Activated naive CD4-positive, alpha-beta T cell (primary cell): ENCODE measurements at places on chromosomes 1 and 21.

- DNase-seq, result no peak
Measured at GRCh38 chr21:44765231-44766013, 36.2 kb downstream of the UBE2G2 start.

- DNase-seq, result no peak
Measured at GRCh38 chr1:186289943-186290545, 85.0 kb downstream of the TPR start.

DNA sequence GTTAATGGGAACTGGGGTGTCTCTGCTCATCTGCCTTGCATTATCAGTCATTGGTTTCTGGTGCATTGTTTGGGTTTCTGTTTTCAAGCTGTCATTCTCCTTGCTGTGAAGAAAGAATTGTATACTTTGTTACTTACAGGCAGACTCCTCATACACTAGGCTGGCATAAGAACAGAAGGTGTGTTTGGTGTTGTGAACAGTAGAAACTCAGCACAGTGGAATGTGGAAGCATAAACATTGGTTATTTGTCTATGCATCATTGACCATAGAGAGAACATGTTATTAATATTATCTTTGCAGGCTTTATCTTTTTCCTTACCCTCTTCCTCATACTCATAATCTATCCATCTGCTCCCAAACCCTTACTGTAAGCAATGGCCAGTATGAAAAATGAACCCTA is 18.2 kb downstream of the C1orf87 start:
- no peak for DNase-seq

DNA sequence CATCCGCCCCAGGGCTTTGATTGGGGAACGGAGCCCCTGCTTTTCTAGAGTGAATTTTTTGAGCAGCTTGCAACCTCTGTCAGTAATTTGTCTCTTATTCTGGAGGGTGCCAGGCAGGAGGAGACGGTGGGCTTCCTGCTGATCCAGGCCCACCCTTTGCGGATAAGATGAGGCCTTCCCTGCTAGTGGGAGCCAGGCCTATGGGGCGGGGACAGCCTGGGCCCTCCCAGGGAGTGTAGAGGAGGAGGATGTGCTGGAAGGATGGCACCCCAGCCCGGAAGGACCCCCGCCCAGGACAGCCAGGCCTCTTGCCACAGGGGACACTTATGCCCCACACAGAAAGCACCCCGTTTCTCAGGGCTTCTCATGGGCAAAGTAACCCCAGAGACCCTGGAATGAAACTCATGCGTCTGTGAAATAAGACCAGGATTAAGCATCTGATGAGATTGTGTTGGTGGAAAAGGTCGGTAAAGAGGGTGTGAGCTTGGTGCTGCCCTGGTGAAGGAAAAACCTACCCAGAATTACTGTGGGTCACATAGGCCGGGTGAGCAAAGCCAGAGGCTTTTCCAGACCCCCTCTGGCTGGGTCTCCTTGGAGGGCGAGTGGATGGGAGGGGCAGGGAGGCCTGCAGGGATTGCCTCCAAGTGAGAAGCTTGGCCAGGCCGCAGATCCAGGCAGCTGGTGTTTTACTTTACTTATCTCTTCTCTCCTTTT is 118.7 kb downstream of the SIK1 start:
- no peak for DNase-seq

DNA sequence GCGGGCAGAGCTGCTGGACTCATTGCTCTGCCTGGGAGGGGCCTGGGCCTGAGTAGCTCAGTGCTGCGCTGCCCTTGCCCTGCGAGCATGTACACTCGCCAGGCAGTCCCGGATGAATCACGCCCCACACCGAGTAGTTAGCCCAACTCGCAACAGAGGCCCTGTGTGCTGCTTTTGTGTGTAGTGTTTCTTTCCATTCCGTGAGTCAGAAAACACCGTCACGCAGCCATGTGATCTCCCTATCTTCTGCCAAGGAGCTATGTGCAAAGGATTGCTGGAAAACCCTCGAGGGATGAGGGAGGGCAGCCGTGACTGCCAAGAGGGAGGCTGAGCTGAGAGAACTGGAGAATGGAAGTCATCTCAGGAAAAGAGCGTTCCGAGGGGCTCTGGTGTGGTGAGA is 37.3 kb downstream of the NENF start:
- no peak for DNase-seq

- no peak for DNase-seq
Measured at GRCh38 chr1:114145504-114146151, 8.0 kb downstream of the SYT6 start.

- no peak for DNase-seq
Measured at GRCh38 chr21:34509151-34509550, 2.9 kb downstream of the KCNE1 start.

- no peak for DNase-seq
Measured at GRCh38 chr1:160081261-160081936, at the start of gene KCNJ9. KCNJ9 (plus strand) TSS chr1:160081538; CDS start chr1:160084031, 2,493 bp downstream.

- no peak for DNase-seq
Measured at GRCh38 chr1:200178340-200178739, 150.8 kb downstream of the NR5A2 start.

GRCh38 chr1:214847071-214847810 is 235.3 kb upstream of the KCNK2 start:
- no peak for DNase-seq

- no peak for DNase-seq
Measured at GRCh38 chr1:205939690-205940330, 3.4 kb downstream of the SLC26A9 start.

DNA sequence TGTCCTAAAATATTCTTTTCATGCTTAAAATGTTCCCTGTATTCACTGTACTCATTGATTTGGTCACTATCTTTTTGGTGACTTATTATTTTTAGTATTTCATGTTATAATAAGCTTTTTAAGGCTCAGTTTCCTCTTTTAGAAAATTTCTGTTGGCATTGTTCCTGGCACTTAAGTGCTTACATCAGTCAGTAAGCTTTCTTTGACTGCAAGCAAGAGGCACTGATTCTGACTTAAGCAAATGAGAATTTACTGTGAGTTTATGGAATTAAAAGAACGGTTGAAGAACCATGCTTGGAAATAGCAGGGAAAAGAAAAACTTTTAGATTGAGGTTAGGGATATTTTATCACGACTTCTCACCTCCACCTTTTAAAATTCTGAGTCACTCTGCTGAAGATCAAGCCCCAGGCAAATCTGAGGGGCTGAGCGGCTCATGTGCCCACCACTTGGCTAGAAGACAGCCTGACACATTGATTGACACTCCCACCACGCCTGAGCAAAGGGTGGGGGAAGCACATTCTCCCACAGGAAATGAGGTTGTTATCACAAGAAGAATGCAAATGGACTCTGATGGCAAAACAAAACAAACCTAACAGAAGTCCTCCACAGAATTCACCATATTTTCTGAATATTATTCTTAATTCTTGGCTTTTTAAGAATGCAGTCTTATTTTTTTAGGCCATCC is 102.8 kb downstream of the KCTD3 start:
- no peak for DNase-seq

DNA sequence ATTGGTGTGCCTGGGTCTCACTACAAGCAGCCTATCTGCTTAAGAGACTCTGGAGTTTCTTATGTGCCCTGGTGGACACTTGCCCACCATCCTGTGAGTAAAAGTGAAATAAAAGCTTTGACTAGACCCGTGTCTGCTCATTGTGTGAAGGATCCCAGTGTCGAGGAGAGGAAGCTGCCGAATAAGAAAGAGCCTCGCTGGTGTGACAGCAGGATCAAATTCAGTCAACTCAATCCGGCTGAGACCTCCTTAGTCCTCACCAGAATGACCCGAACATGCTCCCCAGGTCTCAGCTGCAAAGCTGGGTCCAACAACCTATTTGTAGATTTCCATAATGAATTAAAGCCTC is 14.8 kb downstream of the CD2 start:
- DNase-seq, result no peak

GRCh38 chr1:160707236-160708064 is 4.2 kb downstream of the CD48 start:
- DNase-seq, result no peak

- DNase-seq, result no peak
Measured at GRCh38 chr1:248804771-248805681, 20.7 kb downstream of the SH3BP5L start.

DNA sequence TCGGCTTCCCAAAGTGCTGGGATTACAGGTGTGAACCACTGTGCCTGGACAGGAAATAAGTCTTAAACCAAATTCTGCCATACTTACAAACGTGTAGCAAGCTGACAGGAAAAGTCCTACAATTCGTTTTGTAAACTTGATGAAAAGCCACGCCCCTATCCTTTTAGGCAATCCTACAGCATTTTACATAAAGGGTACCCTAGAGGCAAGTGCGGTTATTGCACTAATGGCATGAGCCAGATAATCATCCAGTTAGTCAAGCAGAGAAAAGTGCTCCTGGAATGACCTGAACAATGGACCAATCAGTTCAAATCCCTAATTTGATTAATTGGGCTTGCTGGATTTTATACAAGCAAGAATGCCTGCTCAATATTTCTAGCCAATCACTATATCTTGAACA is 338.2 kb downstream of the KIF26B start:
- no peak for DNase-seq

DNA sequence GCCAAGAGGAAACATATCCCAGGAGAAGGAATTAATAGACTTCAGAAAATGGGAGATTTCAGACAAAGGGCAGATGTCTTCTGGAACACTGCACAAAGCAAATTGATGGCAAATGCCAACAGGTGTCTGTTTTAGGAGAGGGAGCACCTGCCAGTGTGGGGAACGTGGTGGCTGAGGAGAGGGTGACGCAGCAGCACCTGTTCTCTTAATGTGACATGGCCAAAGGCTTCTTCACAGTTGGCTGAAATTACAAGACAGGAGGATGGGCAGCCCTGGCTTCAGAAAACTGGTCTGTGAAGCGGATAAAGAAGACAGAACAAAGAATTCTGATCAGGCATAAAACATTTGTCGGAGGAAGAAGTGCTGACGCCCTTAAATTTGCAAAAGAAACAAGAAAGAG is 178.7 kb upstream of the RUNX1 start:
- no peak for DNase-seq

GRCh38 chr1:42282867-42283583 is 52.0 kb downstream of the FOXJ3 start:
- DNase-seq, result no peak

DNA sequence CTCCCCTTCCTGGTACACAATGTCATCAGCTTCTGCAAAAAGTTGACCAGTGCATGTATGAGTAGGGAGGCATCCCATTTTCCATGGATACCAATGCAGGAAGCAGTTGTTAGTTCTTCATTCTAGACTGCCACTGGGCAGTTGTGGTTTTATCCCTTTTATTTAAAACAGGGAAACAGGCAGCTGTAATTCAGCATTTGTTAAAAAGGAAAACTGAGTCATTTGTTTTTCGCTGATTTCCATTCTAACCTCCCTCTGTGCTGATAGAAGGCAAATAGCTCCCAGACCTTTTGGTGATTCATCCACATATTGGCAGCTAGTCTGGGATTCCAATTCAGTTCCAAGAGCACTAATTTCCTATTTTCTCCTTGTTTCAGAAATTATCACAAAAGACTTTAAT is 21.1 kb upstream of the ABCA4 start:
- DNase-seq, result no peak

DNA sequence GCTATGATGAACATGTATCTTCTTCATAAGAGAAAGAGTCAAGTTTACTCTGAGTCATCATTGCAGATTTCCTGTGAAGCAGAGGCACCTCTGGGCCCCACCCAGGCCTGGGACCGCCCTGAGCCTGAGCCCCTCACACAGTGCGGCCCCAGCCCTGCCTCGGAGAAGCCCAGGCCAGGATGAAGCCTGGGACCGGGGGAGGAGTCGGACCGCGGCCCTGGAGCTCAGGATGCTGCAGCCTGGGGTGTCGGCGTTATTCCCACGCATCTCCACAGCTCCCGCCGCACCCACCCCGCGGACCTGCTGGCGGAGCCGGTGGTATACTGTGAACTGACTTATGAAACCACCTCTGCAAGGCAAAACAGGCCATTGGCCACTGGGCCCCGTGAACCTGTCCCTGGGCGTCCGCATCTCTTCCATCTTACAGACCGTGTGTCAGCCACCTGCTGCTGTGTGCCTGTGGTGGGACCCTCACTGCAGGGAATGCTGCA is 2.4 kb upstream of the COL6A1 start:
- DNase-seq, result no peak

- no peak for DNase-seq
Measured at GRCh38 chr1:175367896-175368295, 175.3 kb upstream of the KIAA0040 start.

DNA sequence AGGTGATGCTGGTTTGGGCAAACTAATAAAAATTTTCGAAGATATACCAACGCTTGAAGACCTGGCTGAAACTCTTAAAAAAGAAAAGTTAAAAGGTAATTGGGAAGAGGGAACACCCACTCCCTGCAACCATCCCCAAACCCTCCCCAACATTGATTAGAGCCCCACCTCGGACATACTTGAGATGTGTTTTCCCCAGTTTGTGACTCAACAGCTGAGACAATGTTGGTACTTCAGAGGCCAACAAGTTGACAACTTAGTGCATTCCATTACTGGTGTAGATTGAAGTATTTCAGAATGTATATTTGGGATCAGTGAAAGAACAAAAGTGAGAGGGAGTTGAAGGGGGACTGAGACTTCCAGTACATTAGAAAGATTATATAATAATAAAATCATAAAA is 5.1 kb downstream of the IFI16 start:
- DNase-seq, result no peak

DNA sequence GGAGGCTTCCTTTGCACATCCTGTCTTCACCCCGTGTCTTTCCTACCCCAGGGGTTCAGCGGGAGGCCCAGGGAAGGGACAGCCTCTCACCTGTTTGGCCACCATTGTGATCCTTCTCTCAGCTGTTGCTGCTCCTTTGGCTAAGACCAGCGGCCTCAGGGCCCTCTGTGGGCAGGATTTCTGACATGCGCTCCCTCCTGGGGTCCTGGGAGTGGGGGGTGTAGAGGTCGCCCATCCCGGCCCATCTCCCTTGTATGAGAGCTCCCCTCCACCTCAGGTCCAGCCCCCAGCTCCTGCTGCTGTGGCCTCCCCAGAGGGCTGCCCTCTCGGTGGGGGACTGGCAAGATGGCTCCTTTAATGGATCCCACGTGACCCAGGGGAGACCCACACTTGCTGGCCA is 120.5 kb downstream of the PRDM2 start:
- DNase-seq, result no peak

DNA sequence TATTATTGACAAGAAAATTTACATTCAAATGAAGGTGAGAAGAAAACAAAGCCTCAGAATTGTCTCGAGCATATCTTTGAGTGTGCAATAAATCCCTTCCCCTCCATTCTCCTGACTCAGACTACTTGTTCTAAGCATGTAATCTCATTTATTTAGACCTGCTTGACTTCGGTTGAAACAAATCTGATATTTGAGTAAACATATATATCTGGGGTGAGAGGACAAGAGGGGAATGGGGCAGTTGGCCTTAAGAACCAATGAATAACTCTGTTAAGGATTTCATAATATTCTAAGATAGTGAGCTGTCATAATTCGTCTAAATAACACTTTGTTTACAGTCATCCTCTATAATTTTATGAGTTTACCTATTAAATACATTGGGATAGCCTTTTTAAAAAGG is 142.7 kb downstream of the SIPA1L2 start:
- no peak for DNase-seq

GRCh38 chr1:53293123-53293522 is 34.7 kb downstream of the LRP8 start:
- no peak for DNase-seq
